ENCODE measurements at places on chromosomes 7 and 10. TPM values are rescaled to one million over a fixed set of nuclear protein-coding genes. Genes with fewer than 3 reads are reported as not detected.

GRCh38 chr7:157751951-157752673, 415.3 kb downstream of the DNAJB6 start:
- no peak for ATAC-seq

- ATAC-seq = no peak
Measured at GRCh38 chr7:143886826-143887477, 15.0 kb downstream of the TCAF1 start.

- ATAC-seq = no peak
Measured at GRCh38 chr10:12287772-12288171, 61.6 kb upstream of the CAMK1D start.

Gene FKBP9
- total RNA-seq = 0.65 TPM

Gene AGAP4
- 13.2 TPM for total RNA-seq

Measured in activated T-helper 17 cell treated with anti-CD3 and anti-CD28 coated beads, Interleukin-2, amount 50 U/mL, for 72 hours (primary cell).